ENCODE measurements at places on chromosomes 12 and 14. TPM values are rescaled to one million over a fixed set of nuclear protein-coding genes. Genes with fewer than 3 reads are reported as not detected.

Gene RNASE12
- not detected for total RNA-seq

GRCh38 chr14:97212399-97212798 is 415.2 kb downstream of the VRK1 start:
- DNase-seq: no peak
- no peak overlapping the region for H3K4me3 ChIP-seq
- no peaks in the 10 kb centered on the region for H3K36me3 ChIP-seq

DNA sequence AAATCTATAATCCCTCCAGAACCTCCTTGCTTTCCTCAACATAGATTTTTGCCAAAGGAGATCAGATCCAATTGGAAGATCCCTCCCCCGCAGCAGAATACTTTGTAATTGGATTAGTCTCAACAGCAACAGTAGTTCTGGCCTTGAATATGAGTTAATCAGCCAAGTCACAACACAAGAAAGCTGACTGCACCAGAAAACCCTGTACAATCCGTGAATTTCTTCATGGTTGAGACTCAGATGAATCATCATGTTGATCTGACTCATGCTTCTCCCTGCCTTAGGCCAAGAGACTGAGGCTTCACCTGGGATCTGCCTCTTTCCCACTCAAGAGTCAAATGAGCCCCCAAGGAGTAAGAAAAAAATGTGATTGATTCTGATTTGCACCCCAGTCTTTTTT is 3.0 kb upstream of the METTL17 start:
- H3K4me1 ChIP-seq: peaks cover 26% of the 10 kb centered on the region
- DNase-seq: no peak
- H3K36me3 ChIP-seq: peaks cover under 1% of the 10 kb centered on the region
- H3K27me3 ChIP-seq: peaks cover 5% of the 10 kb centered on the region
- H3K4me3 ChIP-seq: no peak overlapping the region

GRCh38 chr14:94388027-94388383 is 397 bp downstream of the SERPINA1 start:
- no peaks in the 10 kb centered on the region for H3K36me3 ChIP-seq
- H3K4me1 ChIP-seq: peaks cover 3% of the 10 kb centered on the region
- peaks cover 8% of the 10 kb centered on the region for H3K27me3 ChIP-seq
- H3K27ac ChIP-seq: no peak overlapping the region

DNA sequence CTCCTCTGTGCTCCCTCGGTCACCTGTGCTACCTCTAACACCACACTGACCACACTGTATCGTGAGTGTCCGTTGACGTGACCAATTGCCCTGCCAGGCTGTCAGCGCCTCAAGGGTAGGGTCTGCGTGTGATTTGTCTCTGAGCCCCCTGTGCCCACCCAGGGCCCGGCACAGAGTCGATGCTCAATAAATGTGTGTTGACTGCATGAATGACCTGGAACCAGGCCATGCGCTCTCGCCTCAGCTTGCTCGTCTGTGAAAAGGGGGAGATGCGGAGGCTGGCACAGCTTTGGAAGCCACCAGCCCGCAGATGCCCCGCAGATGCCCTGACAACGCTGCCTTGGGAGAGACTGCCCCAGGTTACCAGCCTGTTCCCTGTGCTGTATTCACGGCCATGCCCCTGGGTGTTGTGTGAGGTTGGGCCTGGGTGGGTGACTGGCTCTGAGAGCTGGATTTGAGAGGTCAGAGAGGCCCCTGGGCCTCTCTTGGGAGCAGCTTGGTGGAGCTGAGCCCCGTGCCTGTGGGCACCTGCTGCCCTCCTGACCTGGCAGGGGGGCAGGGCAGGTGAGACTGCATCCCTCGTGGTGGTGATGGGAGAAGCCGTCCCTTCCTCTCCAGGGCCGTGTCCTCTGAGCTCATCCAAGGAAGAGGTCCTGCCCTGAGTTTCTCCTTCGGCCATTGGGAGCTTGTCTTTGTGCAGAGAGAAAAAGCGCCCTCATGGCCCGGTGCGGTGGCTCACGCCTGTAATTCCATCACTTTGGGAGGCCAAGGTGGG is 43.2 kb downstream of the CYP46A1 start:
- H3K4me1 ChIP-seq: no peaks in the 10 kb centered on the region
- H3K36me3 ChIP-seq: no peaks in the 10 kb centered on the region
- no peak overlapping the region for H3K4me3 ChIP-seq
- no peak for DNase-seq
- H3K27me3 ChIP-seq: peaks cover 11% of the 10 kb centered on the region

Gene PAN2
- total RNA-seq: 55.7 TPM

- no peaks in the 10 kb centered on the region for H3K4me1 ChIP-seq
- peaks cover 2% of the 10 kb centered on the region for H3K27me3 ChIP-seq
- no peaks in the 10 kb centered on the region for H3K36me3 ChIP-seq
- H3K27ac ChIP-seq: no peak overlapping the region
Observed at GRCh38 chr12:10285919-10286318, 21.8 kb upstream of the KLRD1 start.

Gene KLRD1
- total RNA-seq: 0.49 TPM

DNA sequence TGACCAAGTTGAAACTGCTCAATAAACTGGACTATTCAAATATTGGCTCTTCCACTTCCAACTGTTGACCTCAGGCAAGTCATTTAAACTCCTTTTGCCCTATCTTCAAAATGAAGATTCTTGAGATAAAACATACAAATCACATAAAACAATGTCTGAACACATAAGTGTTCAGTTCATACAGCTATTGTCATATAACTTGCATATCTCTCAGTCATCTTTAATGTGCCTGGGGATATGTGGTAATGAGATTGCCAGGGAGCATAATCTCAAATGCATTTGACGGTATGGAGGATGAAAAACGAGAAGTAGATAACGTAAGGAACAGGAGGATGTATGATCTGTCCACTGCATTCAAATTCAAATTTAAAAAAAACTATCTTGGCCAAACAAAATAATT is 237.0 kb upstream of the DIO2 start:
- DNase-seq: no peak
- peaks cover 11% of the 10 kb centered on the region for H3K36me3 ChIP-seq
- no peaks in the 10 kb centered on the region for H3K4me1 ChIP-seq
- H3K27me3 ChIP-seq: no peaks in the 10 kb centered on the region
- no peak overlapping the region for H3K4me3 ChIP-seq

- peaks cover 5% of the 10 kb centered on the region for H3K27me3 ChIP-seq
- peaks cover 10% of the 10 kb centered on the region for H3K36me3 ChIP-seq
- no peak overlapping the region for H3K27ac ChIP-seq
- H3K4me1 ChIP-seq: peaks cover 5% of the 10 kb centered on the region
- no peak for DNase-seq
Observed at GRCh38 chr12:124094188-124094587, 121.2 kb downstream of the ZNF664 start.

GRCh38 chr14:61502459-61503093 is 181.2 kb downstream of the PRKCH start:
- H3K4me1 ChIP-seq: peaks cover 14% of the 10 kb centered on the region
- no peak for DNase-seq
- H3K27me3 ChIP-seq: peaks cover 5% of the 10 kb centered on the region
- H3K4me3 ChIP-seq: no peak overlapping the region

GRCh38 chr12:53048780-53049401 is 974 bp upstream of the TNS2 start:
- DNase-seq: peak; percentile 24
- H3K4me1 ChIP-seq: peaks cover 57% of the 10 kb centered on the region
- peak overlapping the region; percentile 91 for H3K4me3 ChIP-seq
- H3K36me3 ChIP-seq: peaks cover 3% of the 10 kb centered on the region

DNA sequence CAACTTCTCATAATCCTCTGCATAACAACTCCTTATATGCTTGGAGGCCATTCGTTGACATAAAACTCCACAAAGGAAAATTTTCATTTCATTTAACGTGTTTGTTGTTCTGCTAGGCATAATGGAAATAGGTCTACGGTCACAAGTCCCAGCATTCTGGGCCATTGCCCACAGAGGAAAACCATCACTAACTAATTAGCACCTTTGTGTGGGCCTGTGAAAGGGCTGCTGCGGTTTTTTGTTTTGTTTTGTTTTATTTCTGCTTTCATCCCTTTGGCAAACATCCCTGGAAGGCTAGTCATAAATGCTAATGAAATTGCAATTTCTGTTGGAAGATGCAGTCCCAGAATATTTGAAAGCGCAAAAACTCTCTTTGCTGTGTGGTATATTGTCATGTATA is 180.3 kb downstream of the RMST start:
- H3K27me3 ChIP-seq: peaks cover 6% of the 10 kb centered on the region
- no peaks in the 10 kb centered on the region for H3K36me3 ChIP-seq
- no peak overlapping the region for H3K27ac ChIP-seq
- no peak overlapping the region for H3K4me3 ChIP-seq
- no peaks in the 10 kb centered on the region for H3K4me1 ChIP-seq

DNA sequence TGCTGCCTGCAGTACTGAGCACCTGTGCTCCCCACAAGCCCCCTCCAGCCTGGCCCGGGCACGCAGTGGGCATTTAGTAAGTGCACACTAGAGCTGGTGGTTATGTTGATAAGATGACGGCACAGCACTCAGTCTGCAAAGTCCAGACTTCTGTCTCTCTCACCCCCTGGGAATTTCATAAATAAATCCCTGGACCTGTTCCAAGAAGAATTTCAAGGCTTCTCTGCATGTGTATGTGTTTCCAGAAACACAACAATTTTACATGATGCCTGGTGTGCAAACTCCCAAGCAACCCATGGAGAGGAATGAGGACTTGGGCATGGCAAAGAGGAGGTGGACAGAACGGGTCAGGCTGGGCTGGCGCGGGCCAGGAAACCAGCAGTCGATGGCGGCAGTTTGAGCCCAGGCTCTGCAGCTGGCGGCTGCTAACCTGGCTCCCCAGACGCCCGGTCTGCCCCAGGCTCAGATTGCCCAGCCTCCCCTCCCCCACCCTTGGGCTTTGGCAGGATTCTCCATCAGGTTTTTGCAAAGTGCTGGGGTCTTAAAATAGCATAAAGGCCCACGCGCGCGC is 10.4 kb upstream of the ACVR1B start:
- no peak for DNase-seq
- peaks cover 4% of the 10 kb centered on the region for H3K27me3 ChIP-seq

GRCh38 chr12:130220706-130221100 is 58.4 kb downstream of the FZD10 start:
- H3K27ac ChIP-seq: no peak overlapping the region
- no peak for DNase-seq
- H3K4me3 ChIP-seq: no peak overlapping the region
- H3K4me1 ChIP-seq: no peaks in the 10 kb centered on the region
- peaks cover 36% of the 10 kb centered on the region for H3K36me3 ChIP-seq

GRCh38 chr12:64572241-64572640 is 38.1 kb upstream of the RASSF3 start:
- H3K4me1 ChIP-seq: peaks cover 11% of the 10 kb centered on the region
- H3K36me3 ChIP-seq: no peaks in the 10 kb centered on the region
- H3K27me3 ChIP-seq: peaks cover 4% of the 10 kb centered on the region
- no peak overlapping the region for H3K27ac ChIP-seq

GRCh38 chr12:58117667-58118066 is 176.3 kb downstream of the ATP23 start:
- no peak overlapping the region for H3K4me3 ChIP-seq
- no peak overlapping the region for H3K27ac ChIP-seq

- H3K36me3 ChIP-seq: no peaks in the 10 kb centered on the region
- peak overlapping the region; percentile 54 for H3K27ac ChIP-seq
- H3K27me3 ChIP-seq: peaks cover 3% of the 10 kb centered on the region
- H3K4me1 ChIP-seq: peaks cover 5% of the 10 kb centered on the region
Observed at GRCh38 chr12:96980991-96981414, 73.9 kb downstream of the NEDD1 start.

DNA sequence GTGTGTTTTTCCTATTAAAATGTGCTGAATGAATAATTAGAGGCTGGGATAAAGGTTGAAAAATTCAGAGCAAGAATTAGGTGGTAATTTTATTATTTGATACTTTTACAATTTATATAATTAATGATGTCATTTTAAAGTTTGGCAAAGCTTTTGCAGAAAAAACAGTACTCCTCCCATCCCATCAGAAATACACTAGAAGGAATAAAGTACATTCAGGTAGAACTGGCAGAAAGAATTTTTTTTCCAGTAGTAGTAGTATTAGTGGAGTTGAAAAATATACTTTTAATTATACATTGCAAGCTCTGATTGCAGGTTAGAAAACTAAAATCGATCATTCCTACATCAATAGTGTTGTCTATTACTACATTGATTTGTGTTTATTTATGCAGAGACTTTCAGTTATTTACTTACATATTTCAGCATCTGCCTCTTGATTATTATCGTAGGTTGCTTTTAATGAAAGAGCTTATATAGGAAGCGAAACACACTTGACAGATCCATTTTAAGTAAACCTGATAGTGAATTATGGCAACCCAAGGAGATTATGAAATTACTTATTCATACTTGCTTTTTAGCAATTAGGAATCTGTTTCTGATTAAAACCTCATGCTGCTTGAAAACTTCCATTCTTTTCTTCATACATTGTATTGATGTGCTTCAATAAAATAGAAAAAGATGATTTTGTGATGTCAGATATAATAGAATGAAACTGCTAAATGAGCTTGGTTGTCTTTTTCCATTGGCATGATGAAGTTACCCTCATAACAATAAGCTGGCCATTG is 10.1 kb downstream of the FOXG1 start:
- H3K36me3 ChIP-seq: no peaks in the 10 kb centered on the region
- H3K27me3 ChIP-seq: peaks cover 19% of the 10 kb centered on the region
- H3K4me1 ChIP-seq: peaks cover 13% of the 10 kb centered on the region
- no peak overlapping the region for H3K4me3 ChIP-seq

Gene RHOJ
- total RNA-seq: 266 TPM

GRCh38 chr14:63605041-63605532 is 36.6 kb downstream of the WDR89 start:
- peaks cover 9% of the 10 kb centered on the region for H3K36me3 ChIP-seq
- H3K27me3 ChIP-seq: no peaks in the 10 kb centered on the region
- H3K27ac ChIP-seq: no peak overlapping the region
- no peak for DNase-seq
- no peak overlapping the region for H3K4me3 ChIP-seq

GRCh38 chr12:51910691-51911090 is 3.4 kb downstream of the ACVRL1 start:
- peak overlapping the region; percentile 98 for H3K27ac ChIP-seq
- H3K4me3 ChIP-seq: peak overlapping the region; percentile 96
- no peak for DNase-seq
- peaks cover 20% of the 10 kb centered on the region for H3K27me3 ChIP-seq
- H3K4me1 ChIP-seq: peaks cover 74% of the 10 kb centered on the region

Gene ACSS3
- 18.7 TPM for total RNA-seq

DNA sequence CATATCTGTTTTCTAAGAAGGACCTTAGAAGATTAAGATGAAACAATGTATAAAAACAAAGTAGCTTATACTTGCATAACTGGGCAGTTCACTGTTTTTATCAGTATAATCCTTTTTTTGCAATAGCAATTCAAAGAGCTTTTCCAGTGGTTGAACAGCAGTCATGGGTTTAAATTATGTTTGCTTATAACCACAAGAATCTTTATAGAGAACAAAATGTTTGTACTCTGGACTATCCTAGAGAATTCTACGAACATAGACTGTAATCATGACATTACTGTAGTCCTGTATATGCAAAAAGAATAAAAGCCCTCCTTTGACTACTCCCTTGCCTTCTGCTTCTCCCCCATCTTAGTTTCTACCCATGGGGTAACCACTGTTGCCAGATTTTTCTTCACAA is 5.7 kb downstream of the FAM177A1 start:
- H3K27ac ChIP-seq: no peak overlapping the region
- no peaks in the 10 kb centered on the region for H3K4me1 ChIP-seq
- no peak overlapping the region for H3K4me3 ChIP-seq
- no peak for DNase-seq
- H3K27me3 ChIP-seq: no peaks in the 10 kb centered on the region
- H3K36me3 ChIP-seq: peaks cover 9% of the 10 kb centered on the region

Measured in endothelial cell (in vitro differentiated cells).